ENCODE measurements at places on chromosomes 1 and 21.

GRCh38 chr1:65022216-65022615 lies 55.9 kb upstream of the JAK1 start:
- no peak for DNase-seq

DNA sequence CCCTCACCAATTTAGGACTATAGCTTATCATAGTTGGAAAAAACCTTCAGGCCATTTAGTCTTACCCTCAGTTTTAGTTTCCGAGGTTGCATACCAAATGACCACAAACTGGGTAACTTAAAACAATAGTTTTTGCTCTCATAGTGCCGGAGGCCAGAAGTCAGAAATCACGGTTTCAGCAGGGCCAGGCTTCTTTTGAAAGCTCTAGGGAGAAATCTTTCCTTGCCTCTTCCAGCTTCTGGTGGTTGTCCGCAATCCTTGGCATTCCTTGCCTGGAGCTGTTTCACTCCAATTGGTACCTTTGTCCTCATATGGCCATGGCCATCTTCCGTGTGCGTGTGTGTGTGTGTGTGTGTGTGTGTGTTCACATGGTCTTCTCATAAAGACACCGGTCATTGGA lies 12.4 kb upstream of the PLXNA2 start:
- peak; percentile 36 for DNase-seq

GRCh38 chr21:21216047-21216446 lies 217.8 kb downstream of the NCAM2 start:
- DNase-seq: no peak

DNA sequence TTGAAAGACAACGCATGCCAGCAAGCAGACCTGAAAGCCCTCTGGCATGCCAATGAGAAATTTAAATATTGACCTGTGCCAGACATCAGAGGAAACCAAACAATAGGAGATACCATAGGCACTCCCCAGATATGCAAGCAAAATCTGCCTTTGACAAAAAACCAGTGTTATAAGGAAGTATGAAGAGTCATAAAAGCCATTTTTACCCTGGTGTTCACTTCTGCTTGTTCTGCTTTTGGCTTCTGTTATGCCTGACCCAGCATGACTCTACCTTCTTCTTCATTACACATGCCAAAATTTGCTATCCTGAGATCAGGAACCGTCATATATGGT lies 26.4 kb downstream of the NPHS2 start:
- no peak for DNase-seq

DNA sequence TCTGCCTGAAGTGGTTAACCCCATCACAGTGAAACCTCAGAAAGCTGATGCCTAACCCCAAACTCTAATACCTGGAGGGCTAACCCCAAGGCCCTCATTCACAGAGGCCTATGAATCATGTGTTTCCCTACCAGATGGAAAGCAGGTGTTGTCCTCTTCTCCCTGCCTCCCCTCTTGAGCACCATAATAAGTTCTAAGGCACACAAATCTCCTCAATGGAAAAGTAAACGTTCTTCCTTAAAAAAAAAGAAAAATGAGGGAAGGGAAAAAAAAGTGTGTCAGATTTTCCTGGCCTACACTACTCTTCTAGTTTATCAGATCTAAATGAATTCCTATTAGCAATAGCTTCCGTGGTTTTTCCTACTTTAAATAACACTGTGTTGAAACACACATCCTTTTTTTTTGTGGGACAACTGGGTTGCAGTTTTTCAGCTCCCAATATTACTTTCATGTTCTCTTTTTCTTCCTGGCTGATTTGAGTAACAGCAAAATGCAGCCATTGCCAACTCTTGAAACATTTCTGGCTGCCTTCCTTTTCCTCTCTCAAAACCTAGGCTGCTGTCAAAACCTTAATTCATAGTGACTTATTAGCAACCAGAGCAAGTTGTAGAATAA lies 43.2 kb downstream of the SLC44A3 start:
- DNase-seq: no peak

DNA sequence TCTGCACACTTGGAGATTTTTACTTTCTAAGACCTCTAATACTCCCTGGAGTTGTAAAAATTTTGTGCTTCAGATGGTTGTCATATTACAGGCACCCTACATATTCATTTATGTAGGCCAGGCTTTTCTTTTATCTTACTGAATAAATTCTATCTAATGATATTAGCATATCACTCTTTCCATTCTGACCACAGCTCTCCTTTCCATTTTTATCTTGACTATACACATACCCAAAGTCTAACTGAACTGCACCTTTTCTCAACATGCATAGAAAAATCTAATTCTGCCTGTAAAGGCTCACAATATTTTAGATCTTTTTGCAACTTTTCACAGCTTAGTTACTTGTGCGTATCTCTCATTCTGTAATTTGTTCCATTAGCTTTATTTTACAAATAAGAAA lies 52.7 kb upstream of the TSHB start:
- DNase-seq: no peak

- no peak for DNase-seq
Measured at GRCh38 chr1:168050880-168051279, 85.8 kb downstream of the GPR161 start.

GRCh38 chr21:34707876-34708325 lies 39.1 kb downstream of the CLIC6 start:
- DNase-seq: no peak

DNA sequence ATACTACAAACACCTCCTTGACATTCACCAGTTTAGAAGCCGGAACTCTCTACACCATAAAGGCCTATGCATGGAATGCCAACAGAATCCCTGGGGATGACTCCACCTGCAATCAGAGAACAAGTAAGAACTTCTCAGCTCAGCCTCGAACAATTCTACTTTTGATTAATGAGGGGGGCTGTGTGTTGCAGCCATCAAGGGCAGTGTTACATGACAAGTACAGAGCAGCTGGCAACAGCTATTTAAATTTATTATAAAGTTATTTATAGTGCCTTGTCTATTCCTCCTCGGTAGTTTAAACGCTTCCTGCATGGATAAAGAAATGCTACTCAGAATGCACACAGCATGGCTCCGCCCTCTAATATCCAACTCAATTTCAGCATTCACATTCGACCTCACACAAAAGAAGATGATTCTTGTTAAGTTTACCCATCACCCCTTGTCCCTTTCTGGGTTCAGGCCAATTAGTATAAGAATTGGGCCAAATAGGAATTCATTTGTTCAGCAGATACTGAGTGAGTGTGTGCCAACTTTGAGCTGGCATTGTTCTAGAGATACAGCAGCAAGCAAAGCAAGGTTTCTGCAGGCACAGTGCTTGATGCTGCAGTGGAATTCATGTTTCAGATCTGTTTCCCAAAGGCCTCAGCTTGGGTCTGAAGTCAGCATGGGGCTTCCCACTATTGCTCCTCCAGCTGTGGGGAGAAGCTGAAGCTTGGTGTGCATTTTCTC lies 6.4 kb downstream of the FNDC7 start:
- DNase-seq: no peak

- DNase-seq: no peak
Measured at GRCh38 chr1:47432071-47433036, 5.5 kb upstream of the FOXD2 start.

GRCh38 chr21:44519346-44520325 lies 20.4 kb downstream of the KRTAP10-1 start:
- DNase-seq: no peak

GRCh38 chr1:30914931-30915330 lies 6.4 kb upstream of the SDC3 start:
- no peak for DNase-seq

- no peak for DNase-seq
Measured at GRCh38 chr1:224054611-224055010, 59.3 kb upstream of the FBXO28 start.

DNA sequence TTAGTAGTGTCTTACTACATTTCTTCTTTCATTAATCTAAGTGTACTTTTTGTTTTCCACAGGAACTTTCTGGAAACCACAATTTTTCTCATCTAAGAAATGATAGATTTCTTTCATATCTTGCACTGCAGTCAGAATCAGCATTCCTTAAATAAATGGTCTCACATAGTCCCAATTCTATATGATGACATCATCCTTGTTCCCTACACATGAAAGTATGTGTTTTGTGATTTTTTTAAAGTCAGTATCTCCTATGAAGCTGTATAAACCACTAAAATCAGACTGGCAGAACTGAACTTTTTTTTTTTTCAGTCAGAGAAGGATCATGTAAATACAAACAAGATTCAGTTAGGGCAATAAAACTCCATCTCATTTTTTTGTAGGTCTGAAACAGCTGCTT lies 742.6 kb upstream of the CXADR start:
- DNase-seq: no peak

DNA sequence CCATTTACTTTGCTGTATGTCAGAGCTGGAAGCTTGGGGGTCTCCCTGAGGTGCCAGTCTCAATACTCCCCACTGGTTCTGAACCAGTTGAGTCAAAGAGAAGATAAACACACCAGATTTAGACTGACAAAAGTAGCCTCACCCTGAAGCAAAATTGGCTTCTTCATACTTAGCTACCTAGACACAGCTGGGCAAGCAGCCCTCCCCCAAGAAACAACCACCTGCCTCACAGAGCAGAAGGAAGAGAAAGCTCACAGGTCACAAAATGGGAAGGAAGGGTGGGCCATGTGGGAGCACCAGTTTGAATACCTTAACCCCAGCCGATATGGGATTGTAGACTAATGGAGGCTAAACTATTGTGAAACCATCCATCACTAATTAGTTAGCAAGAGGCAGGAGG lies 24.6 kb upstream of the MYSM1 start:
- no peak for DNase-seq

- DNase-seq: no peak
Measured at GRCh38 chr1:83015163-83015562, 983.8 kb downstream of the TTLL7 start.

DNA sequence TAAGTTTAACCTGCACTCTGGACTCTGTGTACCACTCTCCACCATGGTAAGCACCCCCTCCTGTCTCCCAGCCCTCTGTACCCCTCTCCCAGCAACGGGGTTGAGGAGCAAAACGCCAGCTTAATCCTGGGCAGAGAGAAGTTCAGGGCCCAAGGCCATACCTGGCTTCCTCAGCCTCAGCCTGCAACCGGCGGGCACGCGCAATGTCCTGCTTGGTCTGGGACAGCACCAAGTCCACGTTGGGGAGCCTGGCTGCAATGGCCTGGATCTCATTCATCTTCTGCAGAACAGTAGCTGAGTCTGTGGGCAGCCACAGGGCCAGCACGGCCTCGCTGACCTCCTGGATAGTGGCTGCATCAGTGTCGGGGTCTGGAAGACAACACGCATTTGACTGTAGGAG lies 33.9 kb downstream of the LAMB3 start:
- no peak for DNase-seq

DNA sequence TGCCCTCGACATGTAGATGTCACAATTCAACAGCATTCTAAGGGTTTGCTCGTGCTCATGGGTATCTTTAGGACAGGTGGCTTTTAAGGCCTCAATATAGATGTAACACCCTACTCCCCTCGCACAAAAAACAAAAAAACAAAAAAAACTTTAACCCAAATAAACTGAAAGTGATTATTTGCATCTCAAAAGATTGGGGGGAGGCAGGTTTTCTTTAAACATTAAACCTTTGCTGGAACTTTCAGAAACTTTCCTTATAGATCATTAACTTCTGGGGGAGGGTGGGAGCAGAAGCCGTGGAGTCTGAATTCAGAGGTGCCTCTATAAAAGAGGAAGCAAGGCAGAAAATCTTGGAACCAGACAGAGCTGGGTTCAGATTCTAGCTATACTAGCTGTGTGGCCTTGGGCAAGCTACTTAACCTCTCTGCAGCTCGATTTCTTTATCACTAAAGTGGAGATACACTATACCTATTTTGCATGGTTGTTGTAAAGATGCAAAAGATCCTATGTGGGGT lies 3.2 kb upstream of the KIAA1614 start:
- no peak for DNase-seq

DNA sequence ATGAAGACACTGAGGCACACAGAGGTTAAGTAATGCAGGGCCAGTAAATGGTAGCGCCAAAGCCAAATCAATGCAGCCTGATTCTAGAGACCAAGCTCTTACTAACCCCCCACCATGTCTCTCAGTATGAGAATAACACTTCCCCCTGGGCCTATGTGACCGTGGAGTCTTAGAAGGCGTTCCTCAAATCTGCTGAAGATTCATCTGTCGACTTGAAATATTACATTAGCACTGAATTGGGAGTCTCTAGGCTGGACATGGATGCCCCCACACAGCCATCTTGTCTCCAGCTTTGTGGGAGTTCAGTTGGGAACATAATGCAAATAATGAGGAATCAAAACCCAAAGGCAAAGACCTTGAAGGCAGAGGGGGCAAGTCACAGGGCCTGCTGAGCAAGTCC lies 117.9 kb upstream of the HMGB4 start:
- DNase-seq: no peak
